ENCODE measurements at places on chromosomes 4 and X.

DNA sequence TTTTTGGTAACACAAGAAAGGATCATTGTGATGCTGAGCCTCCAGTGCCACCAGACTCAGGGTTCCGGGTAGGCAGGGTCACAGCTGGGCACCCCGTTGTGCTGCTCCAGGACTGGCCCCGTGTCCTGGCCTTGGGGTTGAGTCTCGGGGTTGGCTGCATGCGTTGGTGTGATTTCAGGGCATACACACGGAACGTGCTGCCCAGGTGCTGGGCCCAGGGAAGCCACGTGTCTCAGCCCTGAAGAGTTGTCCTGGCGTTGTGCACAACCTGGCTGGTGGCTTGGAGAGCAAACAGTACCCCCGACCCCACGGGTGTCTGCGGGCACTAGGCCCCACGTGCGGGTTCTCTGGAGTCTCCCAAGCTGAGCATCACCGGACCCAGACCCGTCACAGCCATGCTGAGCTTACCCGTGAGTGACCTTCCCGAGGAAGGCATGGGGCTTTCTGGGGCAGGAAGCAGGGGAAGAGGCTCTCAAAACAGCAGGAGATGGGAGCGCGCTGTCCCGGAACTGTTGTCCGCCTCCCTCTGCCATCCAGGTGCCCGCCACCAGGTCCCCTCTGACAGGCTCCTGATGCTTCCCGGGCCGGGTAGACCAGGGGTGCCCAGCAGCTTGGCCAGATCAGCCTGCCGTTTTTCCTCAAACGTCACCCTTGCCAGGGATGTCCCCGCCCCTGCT lies 66.1 kb upstream of the ENPP6 start:
- no peak for DNase-seq

GRCh38 chr4:26085551-26085950 lies 171.5 kb downstream of the SMIM20 start:
- DNase-seq: no peak

DNA sequence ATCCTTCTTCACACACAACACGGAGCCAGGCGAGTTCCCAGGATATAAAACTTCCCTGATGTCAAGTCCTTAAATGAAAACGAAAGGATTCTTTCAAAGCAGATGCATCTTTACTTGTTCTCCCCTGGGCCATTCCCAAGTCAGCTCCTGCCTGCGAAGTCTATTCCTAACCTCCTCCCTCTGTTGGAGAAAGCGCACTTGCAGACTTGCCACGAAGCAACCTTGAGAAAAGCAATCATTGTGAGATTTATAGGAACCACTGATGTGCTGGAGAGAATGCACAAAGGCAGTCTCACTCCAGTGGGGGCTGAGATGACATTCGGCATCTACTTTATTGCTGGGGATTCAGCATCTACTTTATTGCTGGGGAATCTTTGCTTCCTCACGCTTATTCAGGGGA lies 155.7 kb downstream of the NSUN7 start:
- DNase-seq: no peak

- DNase-seq: no peak
These were observed 68.3 kb upstream of the DDX3X start for GRCh38 chrX:41265615-41266014.

GRCh38 chr4:168432419-168433146 lies 47.7 kb downstream of the DDX60L start:
- no peak for DNase-seq

- DNase-seq: no peak
These were observed 2.7 kb upstream of the RTL3 start for GRCh38 chrX:78661836-78662235.
